OCI-LY7 (cell line): ENCODE measurements at places on chromosomes 4 and X.
A peak's percentile ranks its signal among the peaks of the same experiment; 100 is the strongest.

- DNase-seq = no peak
Observed at GRCh38 chrX:97155816-97156215, 272.1 kb downstream of the RPA4 start.

- DNase-seq = no peak
Observed at GRCh38 chr4:86386817-86387415, 27.1 kb upstream of the MAPK10 start.

DNA sequence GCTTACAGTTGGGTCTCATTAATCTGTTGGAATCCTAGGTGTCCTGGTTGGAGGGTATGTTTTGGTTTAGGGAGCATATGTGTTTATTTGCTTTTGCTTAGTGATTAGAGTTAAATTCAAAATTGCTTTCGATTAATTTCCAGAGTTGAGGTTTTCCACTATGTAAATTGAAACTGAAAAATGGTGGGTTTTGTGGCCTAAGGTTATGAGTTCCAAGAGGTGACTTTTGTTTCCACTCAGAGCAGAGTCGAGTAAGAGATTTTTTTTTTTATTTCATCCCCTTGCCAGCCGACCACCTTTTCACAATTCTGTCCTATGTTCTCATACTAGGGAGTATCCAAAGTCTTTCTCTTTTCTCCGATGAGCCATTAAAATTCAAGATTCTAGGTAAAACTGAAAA is 66.9 kb downstream of the GRIA2 start:
- DNase-seq = no peak

GRCh38 chr4:108796173-108796572 is 33.3 kb upstream of the ETNPPL start:
- no peak for DNase-seq

- no peak for DNase-seq
Observed at GRCh38 chr4:78811034-78811433, 34.9 kb downstream of the BMP2K start.

DNA sequence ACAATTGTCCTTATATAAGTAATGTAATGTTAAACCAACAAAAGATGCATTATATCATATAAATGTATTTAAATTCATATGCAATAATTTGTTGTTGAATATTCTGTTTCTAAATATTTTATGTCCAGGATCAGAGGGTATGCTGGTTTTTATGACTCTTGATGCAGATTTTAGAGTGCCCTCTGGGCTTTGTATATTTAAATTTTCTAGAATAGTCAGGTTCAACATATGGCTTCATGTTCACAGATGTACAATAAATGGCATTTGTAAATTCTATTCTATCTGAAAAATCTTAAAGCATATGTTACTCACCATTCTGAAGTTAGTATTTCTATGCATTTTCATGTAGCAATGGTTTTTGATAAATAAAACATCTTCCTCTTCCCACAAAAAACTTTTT is 1555.4 kb downstream of the PCDH18 start:
- no peak for DNase-seq

DNA sequence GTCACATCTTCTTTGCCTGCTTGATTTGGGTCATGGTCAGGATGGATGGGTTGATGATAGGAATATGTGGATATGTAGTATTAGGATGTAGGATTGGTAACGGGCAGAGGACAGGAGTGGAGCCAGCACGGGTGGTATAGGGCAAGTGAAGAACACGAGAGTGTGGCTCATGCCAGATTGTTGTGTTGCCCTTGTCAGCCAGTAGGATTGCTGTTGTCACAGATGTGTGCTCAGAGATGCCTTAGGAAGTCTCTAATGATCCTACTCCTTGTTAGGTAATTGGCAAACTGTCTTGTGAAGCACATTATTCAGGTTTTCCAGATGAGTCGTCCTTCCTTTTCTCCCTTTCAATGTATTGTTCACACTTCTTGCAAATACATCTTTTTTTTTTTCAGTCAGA is 5.5 kb downstream of the ATP10D start:
- DNase-seq = peak; percentile 56

DNA sequence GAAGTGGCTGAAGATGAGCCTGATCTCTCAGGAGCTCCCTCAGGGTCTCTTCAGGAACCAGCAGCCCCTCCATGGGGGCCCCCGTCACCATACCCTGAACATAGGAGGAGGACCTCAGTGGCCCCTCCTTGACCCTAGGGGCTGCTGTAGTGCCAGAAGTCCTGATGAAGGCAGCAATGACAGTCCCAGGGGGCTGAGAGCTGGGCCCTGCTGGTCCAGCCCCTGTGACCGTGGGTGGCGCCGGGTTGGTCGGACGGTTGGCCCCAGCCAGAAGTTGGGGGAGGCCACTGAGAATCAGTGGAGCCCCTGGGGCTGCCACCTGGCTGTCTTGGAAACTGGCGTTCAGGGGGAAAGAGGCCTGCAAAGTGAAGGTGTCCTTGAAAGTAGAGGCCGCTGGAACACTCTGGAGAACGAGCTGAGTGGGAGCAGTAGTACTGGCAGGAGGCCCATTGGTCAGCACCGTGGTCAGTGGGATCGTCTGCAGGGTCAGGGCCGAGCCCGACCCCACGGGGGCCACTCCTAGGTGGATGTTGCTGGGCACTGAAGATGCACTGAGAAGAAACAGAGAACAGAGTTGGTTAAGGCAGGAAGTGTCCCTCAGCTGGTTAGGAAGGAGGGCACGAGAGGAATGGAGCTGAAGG is 43.2 kb downstream of the ELF4 start:
- no peak for DNase-seq

GRCh38 chrX:35622040-35622439 is 176.1 kb upstream of the MAGEB16 start:
- DNase-seq = no peak

- DNase-seq = no peak
Observed at GRCh38 chrX:49862093-49862492, 17.2 kb upstream of the USP27X start.
